Prostate gland (tissue), 2 donors: ENCODE measurements at places on chromosomes 3 and 15. TPM values are rescaled to one million over a fixed set of nuclear protein-coding genes. Genes with fewer than 3 reads are reported as not detected.
A peak's percentile ranks its signal among the peaks of the same experiment; 100 is the strongest.

DNA sequence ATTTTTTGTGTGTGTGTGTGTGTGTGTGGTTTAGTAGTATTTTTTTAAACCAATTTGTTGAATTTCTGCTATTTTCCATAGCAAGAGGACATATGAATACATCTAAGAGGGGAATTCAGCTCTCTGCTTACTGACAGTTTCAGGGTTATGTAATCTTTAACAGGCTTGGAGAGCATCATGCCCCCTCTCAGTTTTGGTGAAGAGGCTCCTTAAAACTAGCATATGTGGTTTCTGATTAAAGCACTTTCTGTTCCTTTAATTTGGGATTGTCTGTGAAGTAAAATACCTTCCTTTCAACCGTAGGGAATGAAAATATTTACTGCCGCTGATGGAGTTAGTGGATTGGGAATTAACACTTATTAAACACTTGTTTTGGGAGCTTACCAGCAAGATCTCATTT is 19.4 kb upstream of the NFKBIZ start:
- no peak for DNase-seq

DNA sequence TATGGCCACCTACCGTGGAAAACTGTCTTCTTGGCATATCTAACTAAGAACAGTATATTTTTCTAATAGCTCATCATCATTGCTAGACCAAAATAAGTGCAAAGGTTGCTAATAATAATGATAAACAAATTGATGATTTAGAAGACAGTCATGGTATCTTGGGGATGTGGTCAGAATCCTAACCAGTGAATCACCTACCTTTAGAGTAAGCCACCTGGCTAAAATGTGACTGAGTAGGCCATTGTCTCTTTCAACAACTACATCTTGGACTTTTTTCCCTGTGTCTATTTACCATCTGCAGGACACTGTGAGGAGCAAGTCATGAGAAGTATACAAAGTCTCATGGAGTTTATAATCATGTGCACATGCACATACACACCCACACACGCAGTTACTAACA is 273.5 kb upstream of the SEMA6D start:
- no peak for DNase-seq

Gene POTEB2
- total RNA-seq: not detected

Gene VPS33B
- total RNA-seq: 9.4 TPM

DNA sequence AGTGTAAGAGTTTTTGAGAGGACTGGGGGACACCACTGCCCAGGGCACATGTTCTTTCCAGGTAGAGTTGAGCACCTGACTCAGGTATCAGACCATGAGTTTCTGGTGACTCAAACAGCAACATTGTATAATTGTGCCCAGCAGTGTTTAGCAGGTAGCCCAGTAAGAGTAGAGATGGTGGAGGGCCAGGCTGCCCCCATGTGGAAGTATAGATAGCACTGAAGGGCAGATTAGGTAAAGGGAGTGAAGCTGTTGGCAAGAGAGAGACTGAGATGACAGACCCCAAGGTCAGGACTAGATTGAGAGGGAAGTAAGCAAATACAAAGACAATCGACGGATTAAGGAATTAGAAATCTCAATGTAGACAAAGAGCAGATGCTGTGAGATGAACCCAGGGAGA is 74.6 kb downstream of the TRIM42 start:
- no peak for DNase-seq

DNA sequence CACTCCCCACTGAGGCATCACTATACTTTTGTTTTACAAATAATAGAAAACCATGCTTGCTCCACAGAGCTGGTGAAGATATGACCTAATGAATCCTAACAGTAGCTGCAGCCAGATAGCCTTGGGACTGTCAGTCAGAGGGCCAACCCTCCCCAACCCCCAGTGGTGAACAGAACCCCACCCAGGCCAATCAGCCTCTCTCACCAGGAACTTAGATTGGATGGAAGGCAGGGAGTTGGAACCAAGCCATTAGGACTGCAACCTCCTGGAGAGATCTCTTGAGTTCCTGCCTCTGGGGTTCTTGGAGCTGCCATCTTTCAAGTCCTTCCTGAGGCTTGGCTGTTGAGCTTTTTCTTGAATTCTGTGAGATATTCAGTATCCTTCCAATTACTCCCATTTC is 3.0 kb upstream of the MRPS22 start:
- no peak for DNase-seq

Gene ERC2
- total RNA-seq: 1.0 TPM

GRCh38 chr3:72120806-72121778 is 336.1 kb upstream of the PROK2 start:
- DNase-seq: no peak

DNA sequence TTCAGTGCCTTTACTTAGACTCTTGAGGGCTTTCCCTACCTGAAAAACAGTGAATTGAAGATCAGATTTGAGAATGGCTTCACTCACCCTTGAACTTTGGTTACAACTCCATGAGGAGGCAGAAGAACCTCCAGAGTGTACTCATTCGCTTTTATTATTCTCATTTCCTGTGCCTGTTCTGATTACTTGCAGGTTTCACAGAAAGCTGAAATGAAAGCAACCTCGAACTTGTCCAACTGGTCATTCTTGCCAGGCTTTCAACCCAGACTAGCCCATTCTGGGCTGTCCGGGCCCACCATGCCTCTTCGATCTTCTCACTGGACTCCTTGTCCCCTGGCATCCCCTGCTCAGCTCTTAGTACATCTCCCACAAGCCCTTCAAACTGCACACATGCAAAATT is 20.2 kb upstream of the THUMPD3 start:
- DNase-seq: peak; percentile 30

- no peak for DNase-seq
Observed at GRCh38 chr15:79978655-79979514, 7.9 kb upstream of the BCL2A1 start.

DNA sequence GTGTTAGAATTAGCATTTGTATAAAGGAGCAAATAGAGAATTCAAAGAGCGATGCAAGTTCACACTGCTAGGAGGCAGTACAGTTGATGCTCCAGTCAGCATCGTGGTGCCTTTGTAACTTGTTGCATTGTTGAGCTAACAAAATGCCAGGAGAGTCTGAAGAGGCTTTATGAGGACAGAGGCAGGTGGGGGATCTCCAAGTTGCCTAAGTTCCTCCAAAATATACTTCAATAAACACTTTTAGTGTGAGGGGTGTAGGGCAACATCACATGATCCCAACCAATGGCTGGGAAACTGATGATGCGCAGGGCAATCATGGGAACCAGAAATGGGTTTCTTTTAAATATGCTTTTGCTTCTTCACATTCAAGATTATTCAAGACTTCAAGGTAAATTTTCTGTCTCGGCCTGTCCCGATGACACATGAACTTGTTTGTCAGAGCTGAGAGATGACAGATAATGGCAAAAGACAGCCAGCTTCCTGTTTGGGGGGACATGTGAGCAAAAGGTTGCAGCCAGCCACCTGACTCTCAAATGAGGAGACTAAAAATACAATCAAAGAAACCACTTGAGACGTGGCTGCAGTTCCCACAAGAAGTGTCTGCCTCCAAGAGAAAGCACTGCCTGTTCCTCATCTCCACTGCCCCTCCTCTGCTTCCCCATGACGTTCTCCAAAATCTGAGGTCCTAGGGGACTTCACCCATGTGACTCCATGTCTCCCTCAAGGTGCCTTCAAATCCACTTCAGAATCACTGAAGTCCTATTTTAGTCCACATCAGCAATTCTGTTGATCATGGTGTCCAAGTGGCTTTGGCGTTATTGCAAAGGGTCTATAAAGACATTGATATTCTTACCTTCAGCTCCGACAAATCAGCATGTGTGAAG is 39.3 kb downstream of the KLHL6 start:
- DNase-seq: no peak

GRCh38 chr3:121228971-121229370 is 316.8 kb downstream of the POLQ start:
- DNase-seq: no peak

DNA sequence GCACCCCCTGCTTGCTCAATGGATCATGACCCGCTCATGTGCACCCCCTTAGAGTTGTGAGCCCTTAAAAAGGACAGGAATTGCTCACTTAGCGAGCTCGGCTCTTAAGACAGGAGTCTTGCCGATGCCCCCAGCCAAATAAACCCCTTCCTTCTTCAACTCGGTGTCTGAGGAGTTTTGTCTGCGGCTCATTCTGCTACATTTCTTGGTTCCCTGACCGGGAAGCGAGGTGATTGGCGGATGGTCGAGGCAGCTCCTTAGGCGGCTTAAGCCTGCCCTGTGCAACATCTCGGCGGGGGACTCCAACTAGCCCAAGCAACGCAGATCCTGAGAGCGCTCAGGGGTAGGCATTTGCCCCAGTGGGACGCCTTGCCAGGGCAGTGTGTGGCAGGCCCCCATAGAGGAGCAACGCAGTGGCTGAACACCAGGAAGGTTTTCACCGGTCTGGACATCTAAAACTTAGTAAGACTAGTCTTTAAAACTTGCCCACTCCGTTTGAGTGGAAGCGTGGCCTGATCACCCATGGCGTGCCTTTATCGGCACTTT is 9.5 kb downstream of the SLCO2A1 start:
- DNase-seq: no peak

Gene NR2F2
- 48.7 TPM for total RNA-seq

GRCh38 chr3:183766745-183767606 is 58.4 kb downstream of the MAP6D1 start:
- DNase-seq: peak; percentile 78

Gene ZNF619
- total RNA-seq: 8.8 TPM

Gene OR5H6
- total RNA-seq: not detected

DNA sequence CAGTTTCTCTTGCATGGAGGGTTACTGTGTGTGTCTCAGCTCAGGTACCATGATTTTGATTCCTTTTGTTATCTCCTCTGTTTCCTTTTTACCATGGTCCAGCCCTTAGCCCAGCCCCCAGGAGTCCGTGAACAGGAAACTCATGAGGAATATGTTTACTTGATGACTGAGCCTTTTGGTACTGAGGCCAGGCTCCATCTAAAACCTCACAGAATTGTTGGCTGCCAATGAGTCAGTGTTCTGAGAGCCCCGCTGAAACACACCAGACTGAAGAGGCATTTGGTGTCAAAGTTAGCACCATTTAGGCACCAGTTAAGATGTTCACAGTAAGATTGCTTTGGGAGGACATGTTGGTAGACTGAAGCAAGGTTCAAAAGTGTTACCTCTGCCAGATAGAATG is 80.9 kb downstream of the DGKG start:
- DNase-seq: no peak

DNA sequence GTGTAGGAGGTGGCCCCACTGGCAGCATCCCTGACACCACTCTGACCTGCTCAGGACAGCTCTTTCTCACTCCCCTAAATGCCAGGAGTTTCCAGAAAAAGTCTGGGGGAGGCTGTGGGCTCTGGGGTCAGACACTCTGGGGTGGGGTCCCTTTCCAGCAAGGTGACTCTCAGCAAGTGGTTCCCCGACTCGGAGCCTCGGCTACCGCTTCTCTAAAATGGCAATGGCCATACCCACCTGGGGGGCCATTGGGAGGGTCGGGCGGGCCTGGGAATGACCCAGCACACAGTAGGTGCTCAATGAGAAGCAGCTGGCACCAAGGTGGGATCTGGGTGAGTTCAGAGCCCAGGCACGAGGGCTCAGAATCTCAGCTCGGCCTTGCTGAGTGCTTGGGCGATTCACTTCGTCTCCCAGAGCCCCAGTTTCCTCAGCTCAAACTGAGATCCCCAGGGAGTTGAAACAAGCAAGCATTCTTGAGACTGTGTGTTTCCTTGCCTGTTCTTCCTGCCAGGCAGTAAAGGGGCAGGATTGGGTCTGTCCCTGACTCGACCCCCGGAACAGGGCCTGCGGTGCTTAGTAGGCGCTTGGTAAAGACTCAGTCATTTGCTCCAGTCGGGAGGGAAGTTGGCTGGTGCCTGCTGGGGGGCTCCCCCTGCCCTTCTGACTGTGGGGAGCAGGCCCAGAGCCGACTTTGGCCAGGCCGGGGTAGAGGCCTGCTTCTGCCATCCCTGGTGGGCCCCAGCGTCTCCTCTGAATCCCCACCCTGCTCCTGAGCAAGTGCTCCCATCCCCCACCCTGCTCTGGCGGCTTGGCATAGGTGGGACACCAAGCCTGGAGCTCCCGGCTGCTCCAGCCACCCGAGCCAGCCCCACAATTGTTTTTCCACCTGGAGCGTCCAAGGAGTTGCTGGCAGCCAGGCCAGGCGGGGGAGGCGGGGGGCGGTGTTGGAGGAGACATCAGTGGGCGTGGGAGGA is 32.9 kb upstream of the FBLN2 start:
- DNase-seq: no peak

Gene SGO1
- 7.3 TPM for total RNA-seq

- DNase-seq: no peak
Observed at GRCh38 chr3:140896997-140897396, 44.6 kb upstream of the SLC25A36 start.

Gene KLHL6
- total RNA-seq: 1.0 TPM

GRCh38 chr3:196726788-196727675 is 12.6 kb upstream of the PAK2 start:
- no peak for DNase-seq

DNA sequence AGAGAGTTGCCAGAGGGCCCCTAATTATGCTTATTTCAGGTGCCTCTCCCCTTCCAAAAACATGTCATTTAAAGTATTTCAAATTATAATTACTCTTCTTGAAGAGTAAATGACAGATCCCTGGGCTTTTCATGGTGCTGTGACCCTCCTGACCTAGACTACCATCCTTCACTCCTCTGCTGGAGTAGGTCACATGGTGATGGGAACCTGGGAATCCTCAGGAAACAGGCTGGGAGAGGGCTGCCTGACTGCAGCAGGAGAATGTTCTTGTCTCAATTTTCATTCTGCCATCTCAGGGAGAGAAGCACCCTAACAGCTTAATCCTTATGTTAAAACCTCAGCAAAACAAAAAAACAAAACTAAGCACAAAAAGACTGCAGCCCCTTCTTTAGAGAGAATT is 24.6 kb downstream of the PGBD4 start:
- DNase-seq: no peak

Gene TRPM1
- not detected for total RNA-seq

GRCh38 chr3:127660621-127661251 is 12.0 kb upstream of the ABTB1 start:
- DNase-seq: no peak

DNA sequence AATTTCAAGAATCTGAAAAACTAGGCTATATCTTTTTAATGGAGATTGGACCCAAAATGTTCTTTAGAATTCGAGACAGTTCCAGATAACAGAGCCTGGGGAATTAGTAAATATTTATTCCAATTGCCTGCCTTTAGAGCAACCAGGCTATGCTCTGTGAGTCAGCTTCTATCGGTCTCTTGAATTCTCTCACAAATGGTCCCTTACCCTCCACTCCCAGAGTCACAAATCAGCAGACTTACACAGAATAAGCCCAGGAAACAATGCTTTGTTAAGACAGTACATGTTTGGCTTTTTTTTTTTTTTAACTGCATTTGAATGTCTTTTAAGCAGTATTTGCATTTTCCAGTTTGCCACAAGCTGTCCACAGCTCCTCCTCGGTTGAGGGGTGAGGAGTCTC is 460.7 kb upstream of the CBLB start:
- DNase-seq: no peak

GRCh38 chr15:70579766-70580165 is 183.6 kb downstream of the UACA start:
- no peak for DNase-seq

Gene MAP6D1
- 17.3 TPM for total RNA-seq

Gene ACAN
- total RNA-seq: 0.14 TPM

GRCh38 chr3:167710552-167710951 is 24.1 kb downstream of the PDCD10 start:
- no peak for DNase-seq
